Immature natural killer cell (primary cell): ENCODE measurements at places on chromosomes 6 and 20.
A peak's percentile ranks its signal among the peaks of the same experiment; 100 is the strongest.

- H3K27me3 ChIP-seq, result peaks cover 3% of the 10 kb centered on the region
- no peak overlapping the region for H3K4me3 ChIP-seq
- DNase-seq, result no peak
- H3K27ac ChIP-seq, result no peak overlapping the region
- peaks cover 8% of the 10 kb centered on the region for H3K4me1 ChIP-seq
Observed at GRCh38 chr6:159119791-159120190, 49.4 kb upstream of the FNDC1 start.

DNA sequence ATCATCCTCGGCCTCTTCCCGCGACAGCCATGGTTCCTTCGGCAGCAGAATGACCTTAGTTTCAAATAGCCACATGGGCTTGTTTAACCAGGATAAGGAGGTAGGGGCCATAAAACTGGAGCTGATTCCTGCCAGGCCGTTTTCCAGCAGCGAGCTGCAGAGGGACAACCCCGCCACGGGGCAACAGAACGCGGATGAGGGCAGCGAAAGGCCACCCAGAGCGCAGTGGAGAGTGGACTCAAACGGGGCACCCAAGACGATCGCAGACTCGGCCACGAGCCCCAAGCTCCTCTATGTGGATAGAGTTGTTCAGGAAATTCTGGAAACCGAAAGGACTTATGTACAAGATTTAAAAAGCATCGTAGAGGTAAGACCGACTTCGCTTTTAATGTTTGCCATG lies 131.8 kb upstream of the MTHFD1L start:
- H3K36me3 ChIP-seq, result no peaks in the 10 kb centered on the region
- H3K27me3 ChIP-seq, result peaks cover 5% of the 10 kb centered on the region
- DNase-seq, result no peak
- no peak overlapping the region for H3K4me3 ChIP-seq
- no peak overlapping the region for H3K27ac ChIP-seq

- H3K27me3 ChIP-seq, result no peaks in the 10 kb centered on the region
- peaks cover 68% of the 10 kb centered on the region for H3K4me1 ChIP-seq
- no peak overlapping the region for H3K27ac ChIP-seq
- H3K4me3 ChIP-seq, result no peak overlapping the region
- H3K36me3 ChIP-seq, result no peaks in the 10 kb centered on the region
Observed at GRCh38 chr6:163708466-163708865, 293.9 kb downstream of the QKI start.

DNA sequence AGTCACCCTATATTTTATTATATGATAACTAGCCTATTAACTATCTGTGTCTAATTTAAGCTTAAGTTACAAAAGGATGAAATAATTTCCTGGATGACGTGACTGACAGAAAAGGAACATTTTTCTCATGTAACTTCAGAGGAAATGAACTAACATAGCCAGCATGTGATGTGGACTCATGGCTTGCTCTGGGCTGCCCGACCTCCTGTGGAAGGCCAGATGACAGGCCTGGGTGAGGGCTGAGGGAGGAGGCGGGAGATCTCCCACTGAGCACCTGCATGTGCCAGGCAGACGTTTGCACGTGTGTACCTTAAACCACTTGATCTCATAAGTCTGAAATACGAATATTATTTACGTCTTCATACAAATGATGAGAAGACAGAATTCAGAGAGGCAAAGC lies 321.1 kb downstream of the SYNE1 start:
- H3K27ac ChIP-seq, result no peak overlapping the region
- peaks cover 41% of the 10 kb centered on the region for H3K36me3 ChIP-seq
- DNase-seq, result no peak
- H3K4me1 ChIP-seq, result no peaks in the 10 kb centered on the region
- no peaks in the 10 kb centered on the region for H3K27me3 ChIP-seq

DNA sequence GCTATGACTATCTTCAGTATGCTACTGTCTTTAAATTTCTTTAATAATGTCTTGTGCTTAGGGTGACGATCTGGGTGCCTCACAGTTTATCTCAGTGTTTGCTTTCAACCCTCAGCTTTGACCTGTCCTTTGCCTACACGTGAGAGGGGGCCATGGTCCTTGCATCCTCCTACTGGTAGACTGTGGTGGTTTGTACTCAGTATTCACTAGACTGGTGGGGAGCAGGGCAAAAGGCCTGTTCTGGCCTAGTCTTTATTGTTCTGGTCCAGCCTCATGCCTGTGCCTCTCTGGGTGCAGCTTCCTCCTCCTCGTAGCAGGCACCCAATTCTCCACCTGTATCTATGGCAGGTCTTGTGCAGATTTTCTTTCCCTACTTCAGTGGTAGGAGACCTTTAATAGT lies 354.9 kb downstream of the CD109 start:
- H3K4me1 ChIP-seq, result no peaks in the 10 kb centered on the region
- H3K36me3 ChIP-seq, result no peaks in the 10 kb centered on the region
- H3K4me3 ChIP-seq, result no peak overlapping the region
- H3K27me3 ChIP-seq, result peaks cover 2% of the 10 kb centered on the region
- H3K27ac ChIP-seq, result no peak overlapping the region

- no peak overlapping the region for H3K27ac ChIP-seq
- peaks cover 51% of the 10 kb centered on the region for H3K36me3 ChIP-seq
- DNase-seq, result no peak
- peaks cover 2% of the 10 kb centered on the region for H3K4me1 ChIP-seq
- H3K27me3 ChIP-seq, result peaks cover 4% of the 10 kb centered on the region
Observed at GRCh38 chr6:169778646-169779045, 27.2 kb downstream of the ERMARD start.

- DNase-seq, result no peak
- H3K4me1 ChIP-seq, result peaks cover 4% of the 10 kb centered on the region
- no peak overlapping the region for H3K27ac ChIP-seq
Observed at GRCh38 chr20:63067266-63067635, 60.5 kb upstream of the BHLHE23 start.

DNA sequence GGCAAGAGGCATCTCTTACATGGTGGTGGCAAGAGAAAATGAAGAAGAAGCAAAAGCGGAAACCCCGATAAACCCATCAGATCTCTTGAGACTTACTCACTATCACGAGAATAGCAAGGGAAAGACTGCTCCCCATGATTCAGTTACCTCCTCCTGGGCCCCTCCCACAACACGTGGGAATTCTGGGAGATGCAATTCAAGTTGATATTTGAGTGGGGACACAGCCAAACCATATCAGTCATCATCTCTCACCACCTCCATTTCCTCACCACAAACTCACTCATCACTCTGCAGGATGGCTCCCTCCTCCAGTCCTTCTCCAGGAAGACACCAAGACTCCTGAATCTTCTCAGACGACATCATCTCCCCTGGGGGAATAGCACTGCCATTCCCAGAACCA lies 25.8 kb upstream of the SLC16A10 start:
- H3K4me3 ChIP-seq, result no peak overlapping the region
- DNase-seq, result no peak
- no peaks in the 10 kb centered on the region for H3K36me3 ChIP-seq
- H3K4me1 ChIP-seq, result no peaks in the 10 kb centered on the region
- no peak overlapping the region for H3K27ac ChIP-seq

DNA sequence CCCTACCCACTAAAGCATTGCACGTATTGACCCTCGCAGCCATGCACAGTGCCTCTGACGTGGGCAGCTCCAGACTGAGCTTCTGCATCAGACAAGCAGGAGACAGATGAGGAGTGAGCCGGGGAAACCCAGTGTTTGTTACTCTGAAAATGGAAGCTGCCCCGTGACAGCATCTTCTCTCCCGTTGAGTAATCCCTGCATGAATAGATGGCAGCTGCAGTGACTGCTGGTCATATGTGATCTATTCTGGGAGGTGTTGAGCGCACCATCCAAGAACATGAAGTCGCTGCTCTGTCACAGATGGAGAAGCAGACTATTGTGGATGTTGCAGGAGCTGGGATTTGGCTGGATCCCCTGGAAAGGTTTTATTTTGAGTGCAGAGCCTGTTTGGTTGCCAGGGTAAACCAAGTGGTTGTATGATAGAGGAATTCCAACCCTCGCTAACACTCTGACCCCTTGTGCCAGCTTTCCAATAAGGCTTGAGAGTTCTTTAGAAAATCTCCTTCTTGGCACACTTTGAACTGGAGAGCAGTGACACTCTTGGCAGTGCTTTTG lies 242.2 kb downstream of the NRN1 start:
- H3K27me3 ChIP-seq, result peaks cover 4% of the 10 kb centered on the region
- DNase-seq, result no peak
- peak overlapping the region; percentile 16 for H3K27ac ChIP-seq
- no peaks in the 10 kb centered on the region for H3K36me3 ChIP-seq
- no peaks in the 10 kb centered on the region for H3K4me1 ChIP-seq

DNA sequence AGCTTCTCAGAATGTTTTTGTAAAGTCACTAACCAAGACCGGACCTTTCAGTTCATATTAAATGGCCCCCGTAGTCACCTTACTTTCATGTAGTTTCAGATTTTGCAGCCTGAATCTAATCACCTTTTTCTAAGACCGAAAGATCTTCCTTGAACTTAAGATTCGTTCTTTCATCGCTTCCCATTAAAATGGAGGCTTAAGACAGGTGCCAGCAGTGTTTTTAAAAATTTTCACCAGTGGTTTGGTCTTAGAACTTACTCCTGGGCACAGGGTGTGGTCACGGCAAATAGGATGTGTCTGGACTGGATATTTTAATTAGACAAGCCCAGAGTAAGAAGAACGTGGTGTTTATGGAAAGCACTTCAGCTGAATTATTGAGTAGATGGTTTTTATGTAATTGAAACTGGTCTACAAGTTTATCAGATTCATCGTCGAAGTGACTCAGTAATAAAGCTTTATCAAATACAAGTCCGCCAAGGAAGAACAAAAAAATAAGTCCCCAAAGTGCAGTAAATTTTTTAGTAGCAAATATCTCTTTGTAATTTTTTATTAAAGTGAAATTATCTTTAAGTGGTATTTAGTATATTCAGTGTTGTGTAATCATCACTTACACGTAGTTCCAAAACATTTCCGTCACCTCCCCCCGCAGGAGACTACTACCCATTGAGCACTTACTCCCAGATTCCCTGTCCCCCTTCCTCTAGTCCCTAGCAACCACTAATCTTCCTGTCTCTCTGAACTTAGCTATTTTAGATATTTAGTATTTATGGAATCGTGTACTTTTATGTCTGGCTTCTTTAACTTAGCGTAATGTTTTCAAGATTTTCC lies 868 bp downstream of the SRSF3 start:
- H3K27me3 ChIP-seq, result peaks cover 33% of the 10 kb centered on the region
- H3K36me3 ChIP-seq, result peaks cover 33% of the 10 kb centered on the region
- DNase-seq, result peak; percentile 43
- peaks cover 71% of the 10 kb centered on the region for H3K4me1 ChIP-seq

DNA sequence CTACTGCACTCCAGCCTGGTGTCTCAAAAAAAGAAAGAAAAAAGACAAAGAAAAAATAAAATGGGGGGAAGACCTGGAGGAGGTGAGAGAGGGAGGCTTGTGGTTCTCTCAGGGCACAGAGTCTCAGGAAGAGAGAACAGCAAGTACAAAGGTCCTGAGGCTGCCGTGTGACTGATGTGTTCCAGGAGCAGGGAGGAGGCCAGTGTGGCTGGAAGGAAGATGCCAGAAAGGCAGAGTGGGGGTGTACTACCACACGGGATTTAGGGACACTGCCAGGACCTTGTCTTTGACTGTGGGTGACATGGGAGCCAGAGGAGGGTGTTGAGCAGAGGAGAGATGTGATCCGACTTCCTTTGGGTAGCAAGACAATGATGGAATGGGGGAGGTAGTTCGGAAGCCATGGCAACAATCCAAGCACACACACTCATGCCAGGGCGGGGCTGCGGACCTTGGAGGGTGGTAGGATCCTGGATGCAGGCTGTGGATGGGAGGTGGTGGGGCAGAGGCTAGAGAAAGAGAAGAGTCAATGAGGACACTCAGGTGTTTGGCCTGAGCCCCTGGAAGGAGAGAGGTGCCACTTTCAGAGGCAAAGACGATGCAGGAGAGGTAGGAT lies 136.4 kb upstream of the PTPN1 start:
- H3K27ac ChIP-seq, result no peak overlapping the region
- H3K4me1 ChIP-seq, result peaks cover 17% of the 10 kb centered on the region
- H3K27me3 ChIP-seq, result peaks cover 9% of the 10 kb centered on the region
- no peak overlapping the region for H3K4me3 ChIP-seq
- DNase-seq, result no peak
- no peaks in the 10 kb centered on the region for H3K36me3 ChIP-seq

DNA sequence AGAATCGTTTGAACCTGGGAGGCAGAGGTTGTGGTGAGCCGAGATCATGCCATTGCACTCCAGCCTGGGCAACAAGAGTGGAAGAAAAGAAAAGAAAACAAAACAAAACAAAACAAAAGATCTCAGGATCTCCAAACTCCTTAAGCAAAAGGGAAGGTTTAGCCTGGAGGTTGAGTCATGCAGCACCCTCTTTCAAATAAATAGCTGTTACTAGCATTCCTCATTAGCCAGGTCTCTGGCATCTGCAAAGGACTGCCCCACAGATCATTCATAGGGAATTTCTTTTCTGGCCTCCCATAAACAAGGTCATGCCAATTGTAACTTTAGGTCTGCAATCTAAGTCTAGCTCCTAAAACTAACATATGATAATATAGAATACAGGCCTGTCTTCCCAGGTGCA lies 37.2 kb downstream of the EDN1 start:
- H3K27me3 ChIP-seq, result no peaks in the 10 kb centered on the region
- no peaks in the 10 kb centered on the region for H3K36me3 ChIP-seq
- peaks cover 11% of the 10 kb centered on the region for H3K4me1 ChIP-seq
- no peak overlapping the region for H3K27ac ChIP-seq
- DNase-seq, result no peak

DNA sequence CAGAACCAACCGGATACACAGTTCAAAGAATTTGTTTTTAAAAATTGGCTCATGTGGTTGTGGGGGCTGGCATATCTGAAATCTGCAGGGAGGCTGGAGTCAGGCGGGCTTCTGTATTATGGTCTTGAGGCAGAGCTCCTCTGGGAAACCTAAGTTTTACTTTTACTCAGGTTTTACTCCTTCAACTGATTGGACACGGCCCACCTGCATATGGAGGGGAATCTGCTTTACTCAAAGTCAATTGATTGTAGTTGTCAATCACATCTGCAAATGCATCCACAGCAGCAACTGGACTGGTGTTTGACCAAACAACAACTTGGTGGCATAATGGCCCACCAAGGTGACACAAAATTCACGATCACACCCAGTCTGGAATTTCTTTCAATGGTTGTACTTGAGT lies 103.4 kb downstream of the ERMARD start:
- H3K27ac ChIP-seq, result no peak overlapping the region
- peaks cover 3% of the 10 kb centered on the region for H3K27me3 ChIP-seq
- DNase-seq, result no peak
- H3K4me3 ChIP-seq, result no peak overlapping the region
- H3K4me1 ChIP-seq, result no peaks in the 10 kb centered on the region
- H3K36me3 ChIP-seq, result peaks cover 4% of the 10 kb centered on the region

- no peak overlapping the region for H3K27ac ChIP-seq
- no peak for DNase-seq
- peaks cover 2% of the 10 kb centered on the region for H3K27me3 ChIP-seq
- no peak overlapping the region for H3K4me3 ChIP-seq
- H3K4me1 ChIP-seq, result peaks cover 2% of the 10 kb centered on the region
Observed at GRCh38 chr6:79627422-79627821, 3.7 kb upstream of the SH3BGRL2 start.

DNA sequence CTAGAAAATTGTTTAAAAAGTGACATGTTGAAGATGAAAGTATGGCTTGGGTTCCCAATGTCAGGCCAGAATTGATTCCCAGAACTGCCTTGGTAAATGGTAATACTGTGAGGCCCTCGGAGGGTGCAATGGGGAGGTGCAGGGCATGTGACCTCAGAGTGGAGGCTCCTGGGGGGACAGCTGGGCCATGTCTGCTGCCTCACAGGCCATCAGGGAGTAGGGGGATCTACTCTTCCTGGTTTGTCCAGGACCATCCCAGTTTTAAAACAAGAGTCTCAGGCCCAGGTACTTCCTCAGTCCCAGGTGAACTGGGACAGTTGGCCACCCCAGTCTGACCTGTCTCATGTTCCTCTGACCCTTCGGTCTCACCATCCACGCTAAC lies 55.3 kb upstream of the SNX9 start:
- peaks cover 8% of the 10 kb centered on the region for H3K27me3 ChIP-seq
- no peak overlapping the region for H3K4me3 ChIP-seq
- H3K4me1 ChIP-seq, result peaks cover 19% of the 10 kb centered on the region
- no peak for DNase-seq
- H3K36me3 ChIP-seq, result peaks cover 7% of the 10 kb centered on the region
